Anterior cingulate cortex (tissue), 58 donors: ENCODE measurements at places on chromosomes 4 and X.

- no peak for DNase-seq
These were observed 28.2 kb upstream of the PPP2R2C start for GRCh38 chr4:6500481-6501140.

DNA sequence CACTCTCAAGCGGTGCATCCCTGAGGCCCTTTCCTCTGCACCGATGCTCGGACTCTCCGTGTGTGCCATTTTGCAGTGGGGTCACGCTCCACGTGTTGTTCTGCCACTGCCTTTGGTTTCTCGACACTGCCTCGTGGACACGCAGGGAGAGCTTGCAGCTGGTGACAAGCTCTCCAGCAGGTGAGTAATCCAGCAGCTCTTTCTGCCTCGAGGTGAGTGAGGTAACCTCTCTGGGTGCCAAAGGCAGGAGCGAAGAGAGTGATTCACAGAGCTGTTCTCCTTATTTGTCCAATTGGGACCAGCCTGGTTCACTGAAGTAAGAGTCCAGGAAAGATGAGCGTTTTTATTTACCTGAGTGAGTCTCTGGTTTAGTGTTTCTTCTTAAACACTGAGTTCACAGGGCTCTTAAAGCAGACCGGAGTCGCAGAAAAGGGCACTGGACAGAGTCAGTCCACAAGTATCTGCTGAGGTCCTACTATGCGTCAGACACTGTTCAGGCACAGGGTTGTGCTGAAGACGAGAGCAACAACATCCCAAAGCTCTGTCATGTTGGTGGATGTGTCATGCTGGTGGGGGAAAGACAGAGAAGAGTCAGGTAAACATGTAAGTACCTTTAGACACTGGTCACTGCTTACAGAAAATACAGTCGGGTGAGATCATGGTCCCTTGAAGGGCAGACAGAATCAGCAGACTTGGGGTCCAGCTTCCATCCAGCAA, 61.8 kb downstream of the FHDC1 start:
- DNase-seq: no peak

DNA sequence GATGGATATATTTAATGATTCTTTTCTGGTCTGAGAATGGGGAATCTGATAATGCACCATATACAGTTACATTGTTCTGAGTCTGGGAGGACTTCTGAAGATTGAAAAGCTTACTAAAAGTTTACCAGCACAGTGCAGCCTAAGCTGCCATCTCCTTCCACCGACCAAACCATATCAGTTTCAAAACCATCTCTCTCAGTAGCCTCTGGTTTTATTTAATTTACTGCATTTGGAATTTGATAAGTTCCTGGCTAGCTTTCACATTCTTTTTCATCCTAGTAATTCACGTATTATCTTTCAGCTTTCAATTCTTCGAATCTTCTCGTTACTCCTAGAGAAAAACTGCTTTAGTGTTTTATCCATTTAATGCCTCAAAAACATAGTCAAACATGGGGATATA, 181.4 kb upstream of the HCCS start:
- DNase-seq: no peak

DNA sequence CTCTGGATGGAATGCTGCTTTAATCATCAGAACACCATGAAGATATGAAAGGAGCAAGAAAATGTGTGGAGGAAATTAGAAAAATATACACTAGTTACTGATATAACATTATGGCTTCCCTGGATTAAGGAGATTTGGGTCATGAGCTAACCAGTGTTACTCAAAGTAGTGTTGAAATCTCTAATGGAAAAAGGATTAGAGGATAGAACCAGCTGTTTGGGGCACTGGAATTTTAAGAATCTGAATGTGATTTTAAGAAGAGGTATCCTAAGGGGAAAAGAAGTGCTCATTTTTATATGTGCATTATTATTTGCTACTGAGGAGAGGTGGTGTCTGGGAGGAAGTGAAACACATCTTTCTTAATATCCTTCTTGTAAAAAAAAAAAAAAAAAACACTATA, 164.1 kb upstream of the PPARGC1A start:
- DNase-seq: no peak

DNA sequence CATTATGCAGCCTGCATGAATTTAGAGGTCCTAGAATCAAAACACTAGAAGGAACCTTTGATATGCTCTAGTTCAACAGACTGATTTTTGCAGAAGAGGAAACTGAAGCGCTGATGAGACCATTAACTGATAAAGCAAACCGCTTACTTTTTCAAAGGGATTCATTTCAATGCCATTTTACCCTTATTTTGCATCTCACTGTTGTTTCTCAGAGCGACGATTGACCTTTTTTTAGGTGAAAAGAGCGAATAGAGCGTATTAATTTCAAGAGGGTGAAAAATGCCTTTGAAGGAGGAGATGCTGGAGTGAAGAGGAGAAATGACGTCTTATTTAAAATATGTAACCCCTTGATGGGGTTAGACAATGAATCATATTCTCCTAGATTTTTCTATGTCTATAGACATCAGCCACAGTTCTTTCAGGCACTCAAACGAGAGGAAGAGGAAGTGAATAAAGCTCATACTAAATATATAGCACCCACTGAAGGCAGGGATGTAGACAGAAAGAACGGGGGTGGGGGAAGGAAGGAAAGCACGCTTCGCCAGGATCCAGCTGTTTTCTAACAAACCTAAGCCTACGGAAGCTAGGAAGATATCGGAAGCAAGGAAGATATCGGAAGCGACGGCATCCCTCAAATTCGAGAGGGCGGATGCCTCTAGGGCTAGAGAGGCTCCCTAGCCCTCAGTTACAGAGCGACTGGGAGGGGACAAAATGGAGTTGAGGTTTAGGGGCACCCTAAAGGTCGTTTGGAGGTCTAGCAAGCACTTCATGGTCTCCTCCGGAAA, 848 bp downstream of the ACSL4 start:
- no peak for DNase-seq

- DNase-seq: no peak
These were observed 747.6 kb downstream of the PCDH7 start for GRCh38 chr4:31467781-31468180.

DNA sequence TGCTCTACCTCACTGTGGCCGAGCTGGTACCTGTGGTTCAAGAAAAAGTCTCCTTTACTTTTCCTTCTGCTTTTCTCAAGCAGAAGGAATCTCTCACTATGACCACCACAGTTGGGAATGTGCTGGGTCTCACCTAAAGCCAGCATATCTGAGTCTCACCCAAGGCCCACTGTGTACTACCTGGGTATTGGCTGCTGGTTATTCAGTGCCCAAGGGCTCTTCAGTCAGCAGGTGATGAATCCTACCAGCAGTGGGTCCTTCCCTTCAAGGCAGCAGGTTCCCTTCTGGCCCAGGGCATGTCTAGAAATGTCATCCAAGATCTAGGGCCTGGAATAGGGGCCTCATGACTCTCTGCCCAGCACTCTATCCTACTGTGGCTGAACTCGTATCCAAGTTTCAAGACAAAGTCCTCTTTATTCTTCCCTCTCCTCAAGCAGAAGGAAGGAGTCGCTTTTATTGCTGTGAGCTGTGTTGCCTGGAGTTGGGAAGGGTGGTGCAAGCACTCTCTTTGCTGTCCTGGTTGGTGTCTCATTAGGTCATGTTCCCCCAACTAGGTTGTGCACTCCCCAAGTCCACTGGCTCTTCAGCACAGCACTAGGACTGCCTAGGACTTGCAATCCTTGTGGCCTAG, 6.1 kb downstream of the CXCL10 start:
- no peak for DNase-seq

DNA sequence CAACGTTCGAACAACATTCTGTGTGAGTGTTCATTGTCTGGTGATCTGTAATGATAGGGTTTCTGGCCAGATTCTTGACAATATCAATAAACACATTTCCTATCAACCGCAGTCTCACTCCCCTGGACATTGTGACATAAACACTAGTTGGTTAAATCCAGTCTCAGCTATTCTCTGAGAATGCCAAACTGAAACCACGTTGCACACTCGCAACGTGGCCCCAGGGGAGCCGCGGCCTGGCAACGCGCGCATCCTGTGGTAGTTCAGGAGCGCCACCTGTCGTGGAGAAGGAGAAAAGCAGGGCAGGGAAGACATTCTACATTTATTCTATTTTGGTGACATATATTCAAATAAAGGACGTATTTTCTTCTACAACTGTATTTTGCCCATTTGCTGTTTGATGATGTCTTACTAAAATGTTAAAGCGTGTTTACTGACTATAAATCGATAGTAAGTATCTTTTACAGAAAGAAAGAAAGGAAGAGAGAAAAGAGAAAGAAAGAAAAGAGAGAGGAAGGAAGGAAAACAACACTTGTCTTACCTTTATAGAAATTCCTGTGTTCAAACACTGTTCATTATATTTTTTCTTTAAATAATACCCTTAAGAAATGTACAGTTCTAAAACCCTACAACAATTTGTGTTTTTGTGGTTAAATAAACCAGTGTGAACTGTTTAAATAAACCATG, 738.3 kb upstream of the FRG1 start:
- DNase-seq: peak; percentile 4

GRCh38 chrX:103846386-103846785, 14.3 kb upstream of the RAB9B start:
- no peak for DNase-seq

- DNase-seq: no peak
These were observed 1508.3 kb downstream of the RAPGEF2 start for GRCh38 chr4:160611181-160611580.

- DNase-seq: no peak
These were observed 228.6 kb upstream of the BCOR start for GRCh38 chrX:40326186-40326965.

- no peak for DNase-seq
These were observed 24.8 kb downstream of the EVC2 start for GRCh38 chr4:5683566-5683965.

GRCh38 chrX:151996347-151996746, 21.9 kb upstream of the GABRE start:
- no peak for DNase-seq

- no peak for DNase-seq
These were observed 63.7 kb downstream of the MAML3 start for GRCh38 chr4:140090215-140090731.

- DNase-seq: no peak
These were observed 8.4 kb downstream of the ARX start for GRCh38 chrX:25007059-25008053.

GRCh38 chrX:100863326-100863864, 10.8 kb downstream of the NOX1 start:
- DNase-seq: no peak

DNA sequence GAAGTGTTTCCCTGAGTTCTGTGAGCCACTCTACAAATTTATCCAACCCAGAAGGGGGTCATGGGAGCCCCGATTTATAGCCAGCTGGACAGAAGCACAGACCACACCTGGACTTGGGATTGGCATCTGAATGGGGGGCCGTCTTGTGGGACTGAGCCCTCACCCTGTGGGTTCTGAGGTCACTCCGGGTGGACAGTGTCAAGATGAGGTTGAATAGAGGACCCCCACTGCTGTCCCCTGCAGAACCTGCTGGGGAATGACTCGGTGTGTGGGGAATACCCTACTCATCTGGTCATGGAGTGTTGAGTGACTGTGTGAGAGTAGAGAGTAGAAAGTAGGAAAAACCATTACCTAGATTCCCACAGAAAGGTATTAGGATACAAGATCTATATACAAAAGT, 67.5 kb downstream of the ZFYVE28 start:
- no peak for DNase-seq

DNA sequence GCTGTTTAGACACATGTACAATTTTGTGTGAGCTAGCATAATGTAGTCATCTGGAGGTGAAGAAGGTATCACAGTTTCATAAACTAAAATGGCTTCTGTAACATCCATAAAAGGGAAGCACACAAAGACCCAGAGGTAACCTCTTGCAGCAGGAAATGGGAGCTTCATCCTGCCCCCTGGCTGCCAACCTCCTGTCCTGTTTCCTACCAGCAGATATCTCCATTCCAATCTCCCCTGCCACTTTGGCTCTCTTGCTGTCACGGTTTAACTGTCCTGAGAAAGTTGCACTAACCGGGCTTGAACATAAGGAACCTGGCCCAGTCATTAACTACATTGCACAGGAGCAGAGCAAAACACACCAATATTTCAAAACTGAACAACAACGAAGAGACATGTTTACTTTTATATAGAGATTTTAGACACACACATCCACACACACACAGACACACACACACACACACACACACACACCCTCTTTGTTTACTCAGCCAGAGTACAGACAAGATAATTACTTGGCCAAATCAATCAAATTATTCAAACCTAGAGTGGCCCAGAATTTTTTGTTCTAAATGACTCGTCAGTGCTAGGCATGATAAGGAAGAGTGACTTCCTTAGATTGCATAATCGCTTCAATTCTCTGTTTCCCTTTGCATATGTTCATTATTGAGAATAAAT, 24.2 kb downstream of the MID2 start:
- DNase-seq: no peak

DNA sequence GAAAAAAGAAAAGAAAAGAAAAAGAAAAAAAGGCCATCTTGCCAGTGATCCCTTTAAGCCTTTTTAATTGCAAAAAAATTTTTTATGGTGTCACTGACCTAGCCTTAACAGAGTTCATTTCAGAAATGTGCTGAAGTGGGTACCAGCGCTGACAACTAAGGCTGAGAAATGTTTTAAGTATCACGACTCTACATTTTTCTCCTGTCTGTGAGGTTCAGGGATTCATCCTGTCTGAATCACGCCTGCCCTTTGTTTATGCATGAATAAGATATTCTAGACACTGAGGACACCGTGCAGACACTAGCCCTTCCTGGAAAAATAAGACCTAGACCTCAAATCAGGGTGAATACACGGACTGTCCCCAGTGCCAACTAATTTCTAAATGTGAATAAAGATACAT, 154.4 kb upstream of the NOCT start:
- no peak for DNase-seq

- DNase-seq: no peak
These were observed 36.4 kb upstream of the N4BP2 start for GRCh38 chr4:40020221-40020620.

- DNase-seq: no peak
These were observed 26.5 kb upstream of the NEIL3 start for GRCh38 chr4:177283167-177283566.

DNA sequence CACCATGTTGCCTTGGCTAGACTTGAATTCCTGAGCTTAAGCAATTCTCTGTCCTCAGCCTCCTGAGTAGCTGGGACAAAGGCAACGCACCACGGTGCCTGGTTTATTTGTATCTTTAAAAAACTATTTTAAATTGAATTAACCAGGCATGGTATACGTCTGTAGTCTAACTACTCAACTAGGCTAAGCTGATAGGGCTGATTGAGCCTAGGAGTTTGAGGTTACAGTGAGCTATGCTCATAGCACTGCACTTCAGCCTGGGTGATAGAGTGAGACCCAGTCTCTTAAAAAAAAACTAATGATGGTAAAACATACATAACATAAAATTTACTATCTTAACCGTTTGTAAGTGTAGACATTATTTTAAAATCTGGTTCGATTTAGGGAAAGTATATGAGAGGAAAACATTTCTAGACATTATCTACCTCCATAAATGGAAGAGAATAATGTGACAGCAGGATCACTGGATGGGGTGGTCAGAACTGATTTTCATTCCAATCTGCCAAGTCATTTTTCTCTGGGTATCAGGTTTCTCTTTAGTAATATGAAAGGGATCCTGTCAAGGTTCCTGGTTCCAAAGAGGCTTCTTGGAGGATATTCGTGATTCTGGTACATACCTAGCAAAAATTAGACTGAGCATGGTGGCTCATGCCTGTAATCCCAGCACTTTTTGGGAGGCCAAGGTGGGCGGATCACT, 8.7 kb upstream of the ITGB1BP2 start:
- DNase-seq: no peak
